ENCODE measurements at places on chromosomes 5 and 9. TPM values are rescaled to one million over a fixed set of nuclear protein-coding genes. Genes with fewer than 3 reads are reported as not detected.

Gene CFAP157
- not detected for total RNA-seq

Gene PCDHB4
- total RNA-seq: not detected

Gene USP20
- total RNA-seq: 55.9 TPM

Gene ANKRD18A
- total RNA-seq: 2.3 TPM

Gene ARSI
- total RNA-seq: not detected

Gene GABRB2
- not detected for total RNA-seq

Gene IL3
- total RNA-seq: 0.98 TPM

Gene RASEF
- total RNA-seq: not detected

Gene SPINK6
- not detected for total RNA-seq

Gene ANKRD20A1
- 1.5 TPM for total RNA-seq

Gene OBP2B
- total RNA-seq: not detected

Gene MXD3
- total RNA-seq: 19.3 TPM

All from activated CD8-positive, alpha-beta T cell treated with anti-CD3 and anti-CD28 coated beads for 36 hours (primary cell).